ENCODE measurements at places on chromosomes 1 and 21. TPM values are rescaled to one million over a fixed set of nuclear protein-coding genes. Genes with fewer than 3 reads are reported as not detected.

GRCh38 chr1:52159033-52159789 lies 17.3 kb downstream of the ZFYVE9 start:
- DNase-seq, result peak; percentile 42
- H3K27ac ChIP-seq, result no peak overlapping the region
- H3K27me3 ChIP-seq, result no peaks in the 10 kb centered on the region
- H3K4me1 ChIP-seq, result peaks cover 7% of the 10 kb centered on the region
- H3K4me3 ChIP-seq, result no peak overlapping the region

- H3K27me3 ChIP-seq, result peaks cover 19% of the 10 kb centered on the region
- H3K4me3 ChIP-seq, result no peak overlapping the region
Observed at GRCh38 chr21:41781050-41781410, 14.2 kb upstream of the RIPK4 start.

DNA sequence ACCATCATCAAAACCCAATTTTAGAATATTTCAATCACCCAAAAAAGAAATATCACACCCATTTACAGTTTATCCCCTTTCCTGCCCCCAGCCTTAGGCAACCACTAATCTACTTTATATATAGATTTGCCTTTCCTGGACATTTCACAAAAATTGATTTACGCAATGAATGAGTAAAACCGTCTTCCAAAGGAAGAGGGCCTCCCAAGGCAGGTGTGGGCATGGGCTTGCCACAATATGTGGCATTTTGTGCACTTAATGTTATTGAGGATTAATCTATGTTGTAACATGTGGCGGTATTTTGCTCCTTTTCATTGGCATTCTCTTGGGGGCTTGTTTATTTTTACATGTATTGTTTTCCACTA lies 11.8 kb upstream of the BMP8B start:
- peaks cover 4% of the 10 kb centered on the region for H3K4me1 ChIP-seq
- H3K36me3 ChIP-seq, result no peaks in the 10 kb centered on the region
- H3K27ac ChIP-seq, result no peak overlapping the region
- H3K27me3 ChIP-seq, result peaks cover 2% of the 10 kb centered on the region
- no peak overlapping the region for H3K4me3 ChIP-seq
- DNase-seq, result no peak

- H3K36me3 ChIP-seq, result no peaks in the 10 kb centered on the region
- H3K4me3 ChIP-seq, result no peak overlapping the region
- H3K4me1 ChIP-seq, result peaks cover 21% of the 10 kb centered on the region
- DNase-seq, result peak; percentile 98
Observed at GRCh38 chr1:209926045-209926444, 12.0 kb upstream of the SYT14 start.

DNA sequence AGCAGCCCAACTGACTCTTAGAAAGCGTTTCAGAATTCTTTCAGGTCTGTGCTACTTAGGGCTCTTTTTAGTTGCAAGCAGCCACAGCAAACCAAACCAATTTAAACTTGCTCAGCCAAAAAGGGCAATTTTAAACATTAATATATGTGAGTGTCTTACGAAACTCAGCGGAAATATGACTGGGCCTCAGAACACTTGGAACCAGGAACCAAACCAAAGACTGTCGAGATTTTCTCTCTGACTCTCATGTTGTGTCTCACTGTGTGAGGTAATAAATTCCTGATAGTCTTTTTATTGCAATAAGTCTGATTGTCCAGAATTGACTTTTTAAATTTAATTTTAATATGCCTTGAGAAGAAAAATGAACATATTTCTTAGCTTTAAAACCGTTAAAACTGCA lies 122.3 kb downstream of the SYF2 start:
- peaks cover 8% of the 10 kb centered on the region for H3K27me3 ChIP-seq
- H3K36me3 ChIP-seq, result no peaks in the 10 kb centered on the region

- DNase-seq, result peak; percentile 41
- no peak overlapping the region for H3K27ac ChIP-seq
- H3K27me3 ChIP-seq, result no peaks in the 10 kb centered on the region
- no peak overlapping the region for H3K4me3 ChIP-seq
- no peaks in the 10 kb centered on the region for H3K36me3 ChIP-seq
Observed at GRCh38 chr1:209364716-209365115, 218.8 kb upstream of the CAMK1G start.

- no peak overlapping the region for H3K27ac ChIP-seq
- no peak overlapping the region for H3K4me3 ChIP-seq
Observed at GRCh38 chr1:56803561-56804156, 15.5 kb downstream of the FYB2 start.

GRCh38 chr21:23706431-23706830 lies 1900.8 kb downstream of the MRPL39 start:
- no peaks in the 10 kb centered on the region for H3K27me3 ChIP-seq
- H3K4me1 ChIP-seq, result no peaks in the 10 kb centered on the region
- no peak overlapping the region for H3K4me3 ChIP-seq
- DNase-seq, result no peak
- no peaks in the 10 kb centered on the region for H3K36me3 ChIP-seq

DNA sequence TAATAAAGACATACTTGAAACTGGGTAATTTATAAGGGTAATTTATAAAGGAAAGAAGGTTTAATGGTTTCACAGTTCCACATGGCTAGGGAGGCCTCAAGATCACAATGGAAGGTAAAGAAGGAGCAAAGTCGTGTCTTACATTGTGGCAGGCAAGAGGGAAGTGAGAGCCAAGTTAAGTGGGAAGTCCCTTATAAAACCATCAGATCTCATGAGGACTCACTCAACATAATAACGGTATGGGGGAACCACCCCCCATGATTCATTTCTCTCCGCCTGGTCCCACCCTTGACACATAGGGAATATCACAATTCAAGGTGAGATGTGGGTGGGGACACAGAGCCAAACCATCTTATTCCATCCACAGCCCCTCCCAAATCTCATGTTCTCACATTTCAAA lies 76.8 kb upstream of the ZNF678 start:
- H3K4me3 ChIP-seq, result no peak overlapping the region
- H3K27me3 ChIP-seq, result peaks cover 5% of the 10 kb centered on the region
- no peak for DNase-seq
- H3K27ac ChIP-seq, result no peak overlapping the region
- no peaks in the 10 kb centered on the region for H3K36me3 ChIP-seq
- H3K4me1 ChIP-seq, result no peaks in the 10 kb centered on the region

GRCh38 chr1:33221385-33221758 lies 34.9 kb upstream of the ZNF362 start:
- H3K4me1 ChIP-seq, result peaks cover 8% of the 10 kb centered on the region
- no peak overlapping the region for H3K27ac ChIP-seq
- no peak overlapping the region for H3K4me3 ChIP-seq
- DNase-seq, result no peak
- no peaks in the 10 kb centered on the region for H3K36me3 ChIP-seq

DNA sequence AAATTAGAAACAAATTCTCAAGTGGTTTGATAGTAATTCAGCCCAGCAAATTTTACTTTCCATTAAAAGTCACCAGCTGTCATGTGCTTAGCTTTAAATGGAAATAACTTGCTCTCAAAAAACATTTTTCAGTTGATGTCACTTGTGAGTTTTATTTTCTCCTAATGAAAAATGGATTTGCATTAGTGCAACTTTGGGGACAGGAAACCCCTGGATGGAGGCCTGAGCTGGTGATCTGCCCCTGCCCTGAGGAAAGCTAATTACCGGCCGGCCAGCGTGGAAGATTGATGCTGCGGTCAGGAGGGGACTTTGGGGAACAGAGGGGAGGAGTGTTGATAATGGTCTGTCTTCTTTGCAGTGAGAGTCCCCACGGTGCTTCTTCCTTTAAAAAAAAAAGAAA lies 66.8 kb upstream of the ANGPTL1 start:
- no peaks in the 10 kb centered on the region for H3K36me3 ChIP-seq
- no peak overlapping the region for H3K27ac ChIP-seq
- no peak overlapping the region for H3K4me3 ChIP-seq
- no peak for DNase-seq
- H3K4me1 ChIP-seq, result peaks cover 24% of the 10 kb centered on the region

The KDF1 gene
- total RNA-seq, result 0.22 TPM

The TRPM2 gene
- total RNA-seq, result 0.79 TPM

The C1orf94 gene
- total RNA-seq, result 0.70 TPM

The SLC35E2B gene
- 47.7 TPM for total RNA-seq

The VSIG8 gene
- total RNA-seq, result not detected

The NTPCR gene
- 41.5 TPM for total RNA-seq

The FAM72B gene
- total RNA-seq, result 2.9 TPM

The PDC gene
- not detected for total RNA-seq

The LCE2B gene
- not detected for total RNA-seq

The SNX7 gene
- total RNA-seq, result 39.9 TPM

The C8A gene
- not detected for total RNA-seq

The CCDC24 gene
- 4.3 TPM for total RNA-seq

Data from astrocyte (in vitro differentiated cells and primary cell).